ENCODE measurements at places on chromosomes 12 and 14. TPM values are rescaled to one million over a fixed set of nuclear protein-coding genes. Genes with fewer than 3 reads are reported as not detected.

SCNN1A gene
- 312 TPM for total RNA-seq

TMEM116 gene
- total RNA-seq, result 17.1 TPM

RNASE3 gene
- total RNA-seq, result 0.31 TPM

DNA sequence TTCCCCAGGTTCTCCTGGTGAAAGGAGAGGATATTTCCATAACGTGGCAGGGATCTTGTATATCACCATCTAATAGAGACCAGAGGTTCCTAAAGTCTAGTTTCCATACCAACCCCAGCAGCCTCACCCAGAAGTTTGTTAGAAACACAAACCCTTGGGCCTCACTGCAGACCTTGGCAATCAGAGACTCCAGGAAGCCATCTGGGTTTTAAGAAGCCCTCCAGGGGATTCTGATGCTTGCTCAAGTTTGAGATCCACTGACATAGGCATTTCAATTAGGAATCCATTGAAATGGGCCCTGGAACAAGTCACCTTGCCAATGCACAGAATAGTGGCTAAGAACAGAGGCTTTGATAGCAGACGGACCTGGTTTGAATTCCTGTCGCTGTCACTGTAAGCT is 2.2 kb upstream of the CMKLR1 start:
- H3K27ac ChIP-seq, result no peak overlapping the region
- H3K4me1 ChIP-seq, result peaks cover 4% of the 10 kb centered on the region
- H3K36me3 ChIP-seq, result no peaks in the 10 kb centered on the region
- no peaks in the 10 kb centered on the region for H3K27me3 ChIP-seq

PLEKHD1 gene
- not detected for total RNA-seq

DNA sequence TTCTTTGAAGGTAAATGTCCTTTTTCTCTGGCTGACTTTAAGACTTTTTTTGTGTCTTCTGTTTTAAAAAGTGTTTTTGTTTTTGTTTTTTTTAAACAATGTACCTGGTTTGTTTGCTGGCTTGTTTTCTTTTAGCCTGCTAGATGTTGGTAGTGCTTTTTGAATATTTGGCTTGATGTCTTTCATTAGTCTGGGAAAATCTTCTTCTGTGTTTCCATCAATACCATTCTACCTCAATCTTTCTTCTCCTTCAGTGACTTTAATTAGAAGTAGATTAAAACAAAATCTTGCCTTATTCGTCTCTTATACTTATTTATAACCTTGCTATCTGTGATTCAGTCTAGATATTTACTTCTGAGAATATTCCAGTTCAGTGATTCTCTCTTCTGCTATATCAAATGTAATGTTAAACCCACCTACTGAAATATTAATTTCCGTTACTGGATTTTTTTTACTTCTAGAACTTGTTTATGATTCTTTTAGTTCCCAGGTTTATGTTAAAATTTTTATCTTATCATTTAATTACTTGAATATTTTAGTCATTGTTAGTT is 21.5 kb downstream of the LMNTD1 start:
- H3K4me1 ChIP-seq, result no peaks in the 10 kb centered on the region
- no peak overlapping the region for H3K27ac ChIP-seq
- no peak overlapping the region for H3K4me3 ChIP-seq
- no peaks in the 10 kb centered on the region for H3K27me3 ChIP-seq
- no peaks in the 10 kb centered on the region for H3K36me3 ChIP-seq
- no peak for DNase-seq

Measured in lung (tissue), 17 donors.